Omental fat pad (tissue), 4 donors: ENCODE measurements at places on chromosomes 1 and 21. TPM values are rescaled to one million over a fixed set of nuclear protein-coding genes. Genes with fewer than 3 reads are reported as not detected.

ATP6V1G3 gene
- not detected for total RNA-seq

DNA sequence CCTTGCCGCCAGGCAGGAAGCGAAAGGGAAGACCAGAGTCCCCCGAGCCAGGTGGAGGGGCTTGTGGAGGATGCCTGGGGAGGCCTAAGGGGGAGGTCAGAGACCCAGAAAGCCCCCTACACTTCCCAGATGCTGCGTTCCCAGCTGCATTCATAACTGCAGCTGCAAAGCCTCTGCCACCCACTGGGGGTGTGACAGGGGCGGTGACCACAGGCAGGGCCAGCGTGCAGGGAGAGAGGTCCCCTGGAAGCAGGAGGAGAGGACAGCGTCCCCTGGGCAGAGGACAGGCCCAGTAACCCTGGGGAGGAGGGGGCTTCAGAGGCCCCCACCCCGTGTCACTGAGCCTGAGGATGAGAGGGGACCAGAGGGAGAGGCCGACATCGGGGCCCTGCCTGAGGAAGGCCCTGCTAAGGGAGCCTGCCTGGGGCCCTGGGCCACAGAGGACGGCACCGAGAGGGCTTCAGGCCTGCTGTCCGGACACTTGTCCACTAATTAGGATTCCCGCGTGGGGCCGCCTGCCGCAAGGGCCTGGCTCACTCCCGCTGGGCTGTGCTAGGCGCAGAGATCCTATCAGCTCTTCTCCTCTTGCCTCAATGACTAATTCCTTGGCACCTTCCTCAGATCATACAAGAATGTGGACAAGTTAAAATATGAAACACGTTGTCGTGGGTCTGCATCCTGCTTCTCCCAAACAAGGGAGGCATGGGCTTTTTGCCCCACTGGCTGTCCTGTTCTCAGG is 49.1 kb upstream of the CCDC27 start:
- no peak for DNase-seq

TCEA3 gene
- 5.0 TPM for total RNA-seq

- DNase-seq = no peak
Measured at GRCh38 chr1:231070758-231071444, 30.8 kb upstream of the FAM89A start.

CD53 gene
- total RNA-seq = 63.4 TPM

DNA sequence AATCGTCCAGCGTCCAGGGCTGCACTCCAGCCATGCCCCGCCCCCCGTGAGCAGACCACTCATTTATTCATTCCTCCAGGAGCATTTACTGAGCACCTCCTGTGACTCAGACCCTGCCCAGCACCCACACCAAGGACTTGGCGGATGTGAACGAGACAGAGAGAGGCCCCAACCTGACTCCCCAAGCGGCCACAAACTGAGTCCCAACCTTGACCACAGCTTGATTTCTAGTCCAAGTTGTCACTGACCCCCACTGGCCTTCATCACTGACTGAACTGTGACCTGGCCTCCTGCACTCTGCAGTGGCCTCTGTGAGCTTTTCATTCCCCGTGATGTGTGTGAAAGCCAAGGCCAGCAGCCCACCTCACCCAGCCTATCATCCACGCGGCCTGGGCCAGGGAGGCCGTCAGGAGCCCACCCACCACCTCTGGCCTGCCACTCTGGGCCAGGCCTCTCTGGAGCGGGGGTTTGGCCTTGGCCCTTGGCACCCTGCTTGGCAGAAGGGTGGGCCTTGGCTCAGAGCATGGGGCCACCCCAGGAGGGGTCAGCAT is 19.3 kb upstream of the RUNX3 start:
- DNase-seq = no peak

TMEM200B gene
- 26.8 TPM for total RNA-seq

GRCh38 chr1:163973586-163973985 is 585.4 kb upstream of the PBX1 start:
- DNase-seq = no peak

KCNN3 gene
- total RNA-seq = 1.0 TPM

DNA sequence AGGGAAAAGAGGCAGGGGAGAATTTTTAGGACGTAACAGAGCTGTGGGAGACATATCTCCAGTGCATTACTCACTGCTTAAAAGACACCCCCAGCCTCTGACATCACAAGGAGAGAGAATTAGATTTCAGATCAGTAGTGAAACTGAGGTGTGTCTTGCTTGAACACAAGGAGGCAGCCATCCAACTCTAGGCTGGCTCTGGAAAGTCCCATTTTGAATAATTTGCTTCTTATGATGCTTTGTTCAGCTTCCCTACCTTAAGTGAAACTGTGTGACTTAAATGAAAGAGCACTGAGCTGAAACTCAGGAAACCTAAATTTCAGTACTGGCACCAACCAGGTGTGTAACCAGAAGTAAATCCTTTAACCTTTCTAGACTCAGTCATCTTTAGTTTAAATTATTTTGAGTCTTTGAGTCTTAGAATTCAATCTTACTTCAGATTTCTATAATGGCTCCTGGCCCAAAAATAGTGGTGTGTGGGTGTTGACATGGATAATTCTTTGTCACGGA is 251.6 kb upstream of the SGIP1 start:
- DNase-seq = no peak

DNA sequence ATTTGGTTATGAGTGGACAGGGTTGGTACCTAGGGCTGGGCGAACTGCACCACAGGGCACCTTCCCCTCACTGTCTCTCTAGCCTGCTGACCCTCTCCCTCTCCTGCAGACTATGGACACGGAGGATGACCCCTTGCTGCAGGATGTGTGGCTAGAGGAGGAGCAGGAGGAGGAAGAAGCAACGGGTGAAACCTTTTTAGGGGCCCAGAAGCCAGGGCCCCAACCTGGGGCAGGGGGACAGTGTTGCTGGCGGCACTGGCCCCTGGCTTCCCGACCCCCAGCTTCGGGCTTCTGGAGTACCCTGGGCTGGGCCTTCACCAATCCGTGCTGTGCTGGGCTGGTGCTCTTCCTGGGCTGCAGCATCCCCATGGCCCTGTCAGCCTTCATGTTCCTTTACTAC is 21.9 kb downstream of the DISP3 start:
- DNase-seq = no peak

- DNase-seq = no peak
Measured at GRCh38 chr1:202661136-202661845, 49.0 kb downstream of the SYT2 start.

JAM2 gene
- 13.8 TPM for total RNA-seq

- DNase-seq = no peak
Measured at GRCh38 chr1:182473556-182473955, 23.6 kb downstream of the RGSL1 start.

DNA sequence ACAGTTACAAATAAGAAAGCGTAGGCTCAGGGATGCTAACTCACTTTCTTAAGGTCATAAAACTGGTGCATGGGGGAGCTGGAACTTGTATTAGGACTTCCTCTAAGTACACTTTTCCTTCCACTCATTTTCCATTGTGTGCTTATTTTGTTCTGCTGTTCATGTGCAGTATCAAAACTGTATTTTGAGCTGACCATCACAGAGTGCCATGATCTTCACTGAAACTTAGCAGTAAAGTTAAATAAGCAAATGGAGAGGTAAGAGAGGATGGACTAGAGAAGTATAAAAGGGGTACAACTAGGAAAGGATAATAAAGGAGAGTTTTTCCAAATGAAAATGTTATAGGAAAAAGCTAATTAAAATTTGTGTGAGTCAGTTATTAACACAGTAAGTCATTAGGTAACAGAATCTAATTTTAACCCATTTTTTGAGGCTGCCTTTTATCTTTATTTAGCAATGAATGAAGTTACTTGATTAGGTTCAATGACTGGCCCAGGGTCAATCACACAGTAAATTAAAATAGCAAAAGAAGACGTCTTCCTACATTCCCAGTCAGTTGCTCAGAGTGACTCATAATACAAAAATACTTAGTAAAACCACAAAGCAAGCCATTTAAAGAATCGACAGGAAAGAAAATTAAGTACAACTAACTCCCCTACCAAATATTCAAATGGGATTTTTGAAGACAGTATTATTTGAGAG is 165.8 kb upstream of the C1orf105 start:
- DNase-seq = no peak

DNA sequence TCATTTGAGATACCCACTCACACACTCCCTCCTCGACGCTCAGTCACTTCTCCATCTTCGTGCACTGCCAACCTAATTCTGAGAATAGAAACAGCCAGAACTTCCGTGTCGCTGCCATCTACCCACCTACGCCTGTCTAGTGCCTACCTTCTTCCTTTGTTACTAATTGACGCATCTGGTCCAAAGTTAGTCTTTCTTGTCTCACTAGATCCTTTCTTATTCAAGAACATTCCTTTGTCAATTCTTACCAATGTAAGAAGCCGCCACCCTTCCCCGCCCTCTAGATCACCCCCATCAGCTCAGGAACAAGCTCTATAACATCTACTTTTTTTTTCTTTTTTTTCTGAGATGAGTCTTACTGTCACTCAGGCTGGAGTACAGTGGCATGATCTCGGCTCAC is 3.7 kb downstream of the PADI6 start:
- DNase-seq = no peak

GRCh38 chr1:111441573-111442192 is 7.4 kb downstream of the WDR77 start:
- DNase-seq = no peak

ALG14 gene
- 0.79 TPM for total RNA-seq

DNA sequence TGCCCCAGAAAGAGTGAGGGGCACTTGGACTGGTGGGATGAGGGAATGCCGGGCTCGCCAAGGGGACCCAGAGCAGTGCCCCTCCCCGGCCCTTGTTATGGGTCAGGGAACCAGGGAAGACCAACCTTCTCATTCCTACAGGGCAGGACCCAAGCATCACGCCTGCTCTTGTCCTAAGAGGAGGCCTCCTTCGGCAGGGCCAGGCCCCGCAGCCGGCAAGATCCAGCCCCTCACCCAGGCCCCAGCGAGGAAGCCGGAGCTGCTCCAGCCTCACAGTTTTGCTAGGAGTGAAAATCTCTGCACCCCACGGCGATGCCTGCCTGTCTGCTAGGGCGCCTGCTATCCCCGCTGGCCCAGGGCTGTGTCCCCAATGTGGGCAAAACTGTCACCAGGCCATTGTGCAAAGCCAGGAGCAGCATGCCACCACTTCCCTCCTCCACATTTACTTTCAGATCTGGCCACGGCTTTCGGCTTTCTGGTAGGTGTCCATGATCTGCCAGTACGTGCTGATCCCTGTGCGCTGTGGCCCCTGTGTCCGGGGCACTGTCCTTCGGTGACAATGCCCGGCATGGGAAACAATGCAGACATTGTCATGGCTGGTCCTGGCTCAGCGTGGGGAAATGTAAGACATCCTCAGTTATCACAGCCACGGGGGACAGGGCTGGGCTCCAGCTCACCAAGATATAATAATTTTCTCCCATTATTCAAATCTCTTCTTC is 9.6 kb downstream of the ACTRT2 start:
- no peak for DNase-seq
